Left renal cortex interstitium (tissue), 4 donors: ENCODE measurements at places on chromosomes 7 and 10. TPM values are rescaled to one million over a fixed set of nuclear protein-coding genes. Genes with fewer than 3 reads are reported as not detected.

DNA sequence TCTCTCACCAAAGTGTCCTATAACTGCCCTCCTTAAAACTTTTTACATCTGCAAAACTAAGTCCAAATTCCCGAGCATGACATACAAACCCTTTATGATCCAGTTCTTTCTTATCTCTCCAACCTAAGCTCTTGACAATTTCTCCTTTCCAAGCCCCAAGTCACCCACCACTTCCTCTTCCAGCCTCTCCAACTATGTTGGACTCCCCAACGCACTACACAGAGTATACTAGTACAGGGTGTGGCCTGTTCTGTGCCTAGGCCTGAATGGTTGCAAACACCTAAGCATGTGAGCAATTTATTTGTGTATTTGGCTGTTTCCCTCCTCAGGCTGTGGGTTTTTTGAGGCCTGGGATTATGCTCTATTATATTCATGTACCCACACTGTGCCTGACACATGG, 101.2 kb upstream of the APBB1IP start:
- no peak for DNase-seq

Gene GDF10
- 1.2 TPM for polyA plus RNA-seq

DNA sequence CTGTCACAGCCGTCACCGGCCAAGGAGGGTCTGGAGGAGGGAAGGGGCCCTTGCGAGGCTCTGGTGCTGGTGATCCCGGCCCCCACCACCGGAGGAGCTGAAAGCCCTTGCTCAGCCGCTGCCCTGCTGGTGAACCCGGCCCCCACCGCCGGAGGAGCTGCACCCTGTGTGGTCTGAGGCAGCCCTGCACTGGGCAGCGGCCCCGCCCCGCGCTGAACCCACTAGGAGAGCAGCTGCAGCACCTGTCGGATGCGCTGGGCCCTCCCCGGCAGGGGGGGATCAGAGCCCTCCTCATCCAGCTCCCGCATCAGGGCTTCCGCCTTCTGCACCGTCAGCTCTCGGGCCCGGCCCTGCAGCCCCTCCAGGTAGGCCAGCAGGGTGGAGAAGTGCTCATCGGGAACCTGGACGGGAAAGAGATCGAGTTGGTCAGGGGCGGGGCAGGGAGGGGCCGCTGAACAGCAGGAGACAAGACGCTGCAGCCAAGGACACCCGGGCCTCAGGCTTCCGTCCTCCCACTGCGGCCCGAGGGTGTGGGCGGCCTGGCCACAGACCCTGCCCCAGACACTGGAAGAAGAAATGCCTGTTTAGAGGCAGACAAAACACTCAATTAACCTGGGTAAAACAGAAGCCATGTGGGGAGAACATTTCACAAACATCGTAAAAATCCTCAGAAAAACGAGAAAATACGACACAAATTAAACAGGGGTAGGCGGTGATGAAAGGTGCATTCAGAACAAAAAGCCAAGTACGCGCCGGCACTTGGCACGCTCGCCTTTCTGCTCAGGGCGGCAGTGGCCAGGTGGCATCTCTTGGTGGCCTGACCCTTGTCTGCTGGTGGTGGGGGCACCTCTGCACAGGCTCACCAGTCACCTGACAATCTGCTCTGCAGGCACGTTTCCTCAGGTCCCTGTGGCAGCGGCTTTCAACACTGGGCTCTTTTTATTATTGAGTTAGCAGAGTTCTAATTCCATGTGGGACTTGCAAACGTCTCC, 14.7 kb downstream of the CYP2W1 start:
- DNase-seq = no peak

DNA sequence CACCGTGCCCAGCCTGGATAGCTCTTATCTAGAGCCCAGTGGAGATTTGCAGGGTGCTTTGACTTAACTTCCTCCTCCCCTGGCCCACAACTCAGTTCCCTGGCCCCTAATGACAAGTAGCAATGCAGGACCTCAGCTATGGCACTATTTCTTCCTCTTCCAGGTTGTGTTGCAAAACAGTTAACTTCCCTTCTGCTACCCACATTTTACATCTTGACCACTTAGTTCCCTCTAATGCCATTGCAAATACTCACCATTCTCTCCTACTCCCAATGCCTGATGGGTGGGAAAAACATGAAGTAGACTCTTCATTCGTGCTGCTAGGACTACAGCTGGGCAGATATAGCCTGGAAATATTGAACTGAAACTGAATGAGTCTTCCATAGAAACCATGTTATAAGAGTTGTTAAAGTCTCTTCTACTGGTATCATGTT, 39.1 kb upstream of the FGL2 start:
- no peak for DNase-seq

DNA sequence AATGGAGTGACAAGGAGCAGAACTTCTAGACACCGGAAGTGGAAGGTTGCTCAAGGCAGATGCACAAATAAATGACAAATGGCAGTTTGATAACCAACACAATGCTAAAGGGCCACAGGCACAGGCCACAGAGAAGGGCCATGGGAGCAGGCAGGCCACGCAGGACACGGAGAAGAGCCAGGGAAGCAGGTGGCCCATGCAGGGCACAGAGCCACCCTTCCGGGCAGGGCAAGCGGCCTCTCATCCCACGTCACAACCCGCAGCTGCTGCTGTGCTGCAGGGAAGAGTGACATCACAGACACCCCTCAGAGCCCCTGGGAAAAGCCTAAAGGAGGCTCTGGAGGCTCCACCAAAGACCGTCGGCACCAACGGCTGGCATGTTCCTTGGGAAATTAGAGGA, 328.5 kb downstream of the PTPRN2 start:
- DNase-seq = no peak

Gene GTF2IRD2
- polyA plus RNA-seq = 22.9 TPM

Gene PTER
- 23.9 TPM for polyA plus RNA-seq

Gene GSAP
- polyA plus RNA-seq = 13.1 TPM

Gene KIF11
- 31.1 TPM for polyA plus RNA-seq

Gene CRHR2
- polyA plus RNA-seq = 0.32 TPM

Gene NUB1
- 78.4 TPM for polyA plus RNA-seq

DNA sequence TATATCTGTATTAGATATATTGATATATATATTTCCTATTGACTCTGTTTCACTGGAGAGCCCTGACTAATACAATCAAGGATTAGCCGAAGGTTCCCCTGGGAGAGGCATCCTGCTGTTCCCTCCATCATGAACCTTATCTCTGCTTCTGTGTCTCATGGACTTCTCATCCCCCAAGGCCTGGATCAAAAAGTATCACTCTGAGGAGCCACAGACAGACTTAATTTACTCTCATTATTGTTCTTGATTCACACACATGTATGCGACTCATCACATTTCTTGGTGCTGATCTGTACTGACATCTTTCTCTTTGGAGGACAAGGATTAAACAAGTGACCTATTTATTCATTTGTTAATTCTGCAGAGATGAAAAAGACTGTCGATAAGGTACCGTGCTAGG, 550.2 kb downstream of the KCNMA1 start:
- DNase-seq = no peak

DNA sequence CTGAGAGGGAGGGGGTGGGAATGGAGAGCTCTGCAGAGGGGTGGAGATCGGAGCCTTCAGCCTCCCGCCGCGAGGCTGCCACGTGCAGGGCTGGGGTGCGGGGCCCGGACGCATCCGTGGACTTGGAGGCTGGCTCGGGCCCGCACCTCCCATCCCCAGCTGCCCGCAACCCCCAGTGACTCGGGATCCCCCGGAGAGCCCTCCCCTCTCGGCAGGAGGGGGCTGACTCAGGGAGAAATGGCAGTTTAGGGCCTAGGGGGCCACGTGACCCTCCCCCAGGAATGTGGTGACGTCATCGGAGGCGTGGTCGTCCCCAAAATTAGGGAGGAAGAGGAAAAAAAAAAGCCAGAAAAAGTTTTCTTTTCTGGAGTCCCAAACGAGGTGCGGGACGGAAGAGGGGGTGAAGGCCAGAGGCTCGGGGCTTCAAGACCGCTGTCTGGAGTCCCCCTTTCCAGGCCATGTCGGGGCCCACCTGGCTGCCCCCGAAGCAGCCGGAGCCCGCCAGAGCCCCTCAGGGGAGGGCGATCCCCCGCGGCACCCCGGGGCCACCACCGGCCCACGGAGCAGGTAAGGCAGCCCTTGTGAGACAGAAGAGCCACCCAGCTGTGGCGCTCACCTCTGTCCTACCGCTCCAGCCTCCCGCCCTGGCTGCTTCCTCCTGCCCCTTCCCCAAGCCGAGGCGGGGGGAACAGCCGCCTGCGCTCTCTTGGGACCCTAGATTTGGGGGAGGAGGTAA, at the start of gene TRIP6:
TRIP6 (plus strand) TSS at position 348 of the 736 bp plus-strand sequence; CDS start at position 459, 111 bp downstream.
- DNase-seq = peak; percentile 92

Gene EFCAB10
- polyA plus RNA-seq = 3.8 TPM

DNA sequence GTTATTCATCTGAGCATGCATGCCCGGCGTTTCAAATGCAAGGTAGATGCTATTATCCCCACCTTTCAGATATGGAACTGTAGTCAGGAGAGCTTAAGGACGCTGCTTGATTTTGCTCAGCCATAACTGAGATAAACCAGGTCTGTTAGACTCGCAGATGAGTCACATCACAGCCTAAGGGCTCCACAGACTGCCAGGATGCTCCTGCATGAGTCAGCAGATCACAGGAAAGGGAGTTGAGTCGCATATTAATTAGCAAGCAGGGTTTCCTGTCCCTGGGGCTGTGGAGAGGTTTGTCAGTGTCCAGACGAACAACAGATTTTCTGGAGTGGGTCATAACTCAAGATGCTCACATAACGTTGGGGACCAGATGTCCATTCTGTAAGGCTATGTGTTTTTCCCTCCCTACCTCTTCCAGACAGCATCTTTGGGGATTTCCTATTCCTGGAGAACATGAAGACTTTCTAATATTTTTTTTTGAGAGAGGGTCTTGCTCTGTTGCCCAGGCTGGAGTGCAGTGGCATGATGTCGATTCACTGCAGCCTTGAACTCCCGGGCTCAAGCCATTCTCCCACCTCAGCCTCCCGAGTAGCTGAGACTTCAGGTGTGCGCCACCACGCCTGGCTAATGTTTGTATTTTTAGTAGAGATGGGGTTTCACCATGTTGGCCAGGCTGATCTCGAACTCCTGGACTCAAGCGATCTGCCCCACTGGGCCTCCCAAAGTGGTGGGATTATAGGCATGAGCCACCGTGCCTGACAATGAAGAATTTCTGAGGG, 36.7 kb downstream of the PFKFB3 start:
- no peak for DNase-seq

DNA sequence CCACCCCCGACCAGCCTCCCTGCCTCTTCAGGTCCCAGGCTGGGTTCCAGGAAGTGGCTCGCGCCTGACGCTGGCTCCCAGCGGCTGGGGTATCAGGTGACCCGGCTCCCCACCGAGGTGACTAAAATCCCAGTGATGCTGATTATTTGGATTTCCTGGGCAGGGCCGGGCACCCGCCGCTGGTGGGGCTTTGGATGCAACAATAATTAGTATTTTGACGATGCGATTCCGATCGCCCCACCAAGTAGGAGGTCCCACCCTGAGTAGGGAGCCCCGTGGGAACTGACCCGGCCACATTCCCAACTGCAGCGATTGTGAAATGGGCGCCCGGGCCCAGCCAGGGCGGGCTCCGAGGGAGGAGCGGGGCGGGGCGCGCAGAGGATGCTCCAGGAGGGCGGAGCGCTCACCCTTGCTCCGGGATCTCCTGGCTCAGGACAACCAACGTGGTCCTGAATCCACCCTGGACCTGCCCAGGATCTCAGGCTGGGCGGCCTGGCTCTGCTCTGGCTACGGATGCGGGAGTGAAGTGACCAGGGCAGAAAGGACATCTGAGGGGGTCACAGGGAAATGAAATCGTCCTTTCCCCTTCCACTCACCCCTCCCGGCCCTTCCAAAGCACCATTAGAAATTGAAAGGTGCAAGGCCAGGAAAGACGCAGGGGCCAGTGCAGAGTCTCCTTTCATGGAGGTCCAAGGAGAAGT, 32.6 kb downstream of the DUSP5 start:
- no peak for DNase-seq

GRCh38 chr10:72096115-72097000, 8.0 kb upstream of the SPOCK2 start:
- DNase-seq = no peak

GRCh38 chr10:77332256-77332655, 305.4 kb downstream of the KCNMA1 start:
- no peak for DNase-seq

Gene ZFYVE27
- 20.2 TPM for polyA plus RNA-seq

GRCh38 chr10:120327675-120328074, 129.4 kb upstream of the PLPP4 start:
- no peak for DNase-seq

Gene MALRD1
- polyA plus RNA-seq = 1.6 TPM

DNA sequence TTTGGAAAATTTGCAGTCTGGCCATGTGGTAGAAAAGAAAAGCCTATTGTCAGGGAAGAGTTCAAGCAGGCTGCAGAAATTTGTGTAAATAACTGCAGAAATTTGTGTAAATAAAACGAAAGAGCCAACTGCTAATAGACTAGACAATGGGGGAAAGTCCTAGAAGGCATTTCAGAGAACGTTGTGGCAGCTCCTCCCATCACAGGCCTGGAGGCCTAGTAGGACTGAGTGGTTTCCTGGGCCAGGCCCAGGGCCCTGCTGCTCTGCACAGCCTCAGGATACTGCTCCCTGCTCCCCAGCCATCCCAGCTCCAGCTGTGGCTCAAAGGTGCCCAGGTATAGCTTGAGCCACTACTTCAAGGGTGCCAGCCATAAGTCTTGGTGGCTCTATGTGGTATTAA, 50.9 kb downstream of the RSBN1L start:
- no peak for DNase-seq

Gene CREB5
- 17.0 TPM for polyA plus RNA-seq

DNA sequence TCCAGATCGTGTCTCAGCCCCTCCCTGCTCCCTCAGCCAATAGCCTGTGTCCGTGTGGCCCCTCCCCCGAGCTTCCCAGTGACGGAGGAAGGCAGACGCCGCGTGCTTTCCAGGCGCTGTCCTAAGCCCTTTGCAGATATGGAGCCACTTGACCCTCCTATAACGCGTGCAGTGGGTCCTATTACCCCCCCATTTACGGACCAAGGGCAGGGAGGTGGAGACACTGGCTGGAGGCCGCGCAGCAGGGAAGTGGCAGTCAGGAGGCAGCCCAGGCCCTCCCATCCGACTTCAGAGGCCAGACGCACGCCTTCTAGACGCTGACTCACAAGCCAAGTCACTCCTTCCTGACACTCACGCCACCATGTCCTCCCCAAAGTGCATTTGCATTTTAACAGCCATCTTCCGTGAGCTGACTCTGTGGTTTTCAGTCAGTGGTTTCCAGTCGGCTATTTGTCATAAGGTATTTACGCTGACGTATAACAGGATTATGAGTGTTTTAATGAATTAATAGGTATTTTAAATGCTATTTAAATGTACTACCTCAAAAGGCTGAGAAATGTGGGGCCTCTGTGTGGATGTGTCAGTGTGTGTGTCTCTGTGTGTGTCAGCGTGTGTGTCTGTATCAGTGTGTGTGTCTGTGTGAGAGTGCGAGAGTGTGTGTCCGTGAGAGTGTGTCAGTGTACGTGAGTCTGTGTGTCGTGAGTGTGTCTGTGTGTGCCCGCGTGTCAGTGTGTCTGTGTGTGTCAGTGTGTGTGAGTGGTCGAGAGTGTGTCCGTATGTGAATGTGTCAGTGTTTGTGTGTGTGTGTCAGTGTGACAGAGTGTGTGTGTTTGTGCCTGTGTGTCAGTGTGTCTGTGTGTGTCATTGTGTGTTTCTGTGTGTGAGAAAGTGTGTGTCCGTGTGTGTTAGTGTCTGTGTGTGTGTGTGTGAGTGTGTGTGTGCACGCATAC, 92.0 kb upstream of the INSIG1 start:
- DNase-seq = no peak

Gene FAM180A
- polyA plus RNA-seq = not detected

- DNase-seq = no peak
Observed at GRCh38 chr10:11896549-11897200, 73.5 kb downstream of the PROSER2 start.

Gene UCN3
- polyA plus RNA-seq = 3.3 TPM
